ENCODE measurements at places on chromosomes 12 and 14. TPM values are rescaled to one million over a fixed set of nuclear protein-coding genes. Genes with fewer than 3 reads are reported as not detected.

DNA sequence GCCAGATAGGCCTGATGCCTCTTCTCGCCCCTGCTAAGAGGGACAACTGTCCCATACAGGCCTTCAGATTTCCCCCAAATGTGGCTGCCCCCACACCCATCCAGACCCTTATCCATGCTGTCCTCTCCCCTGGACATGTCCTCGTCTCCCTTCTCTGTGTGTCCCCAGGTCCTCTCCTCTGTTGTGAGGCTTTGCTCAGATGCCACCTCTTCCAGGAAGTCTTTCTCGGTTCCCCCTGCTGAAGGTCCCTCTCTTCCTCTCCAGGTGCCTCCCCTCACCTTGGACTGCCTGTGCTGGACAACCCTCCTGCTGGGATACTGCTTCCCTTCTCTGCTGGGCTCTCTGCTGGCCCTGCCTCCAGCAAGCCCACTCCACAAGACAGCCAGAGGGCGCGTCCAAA lies 33.7 kb downstream of the BEGAIN start:
- no peak for DNase-seq

- no peak for DNase-seq
Measured at GRCh38 chr12:19234171-19234704, 104.7 kb downstream of the PLEKHA5 start.

- DNase-seq = no peak
Measured at GRCh38 chr14:71659159-71659558, 273.1 kb upstream of the RGS6 start.

- DNase-seq = no peak
Measured at GRCh38 chr12:125922330-125922729, 857.1 kb downstream of the AACS start.

- DNase-seq = no peak
Measured at GRCh38 chr14:78103271-78103670, 66.9 kb upstream of the NRXN3 start.

Gene GARIN6
- not detected for total RNA-seq

DNA sequence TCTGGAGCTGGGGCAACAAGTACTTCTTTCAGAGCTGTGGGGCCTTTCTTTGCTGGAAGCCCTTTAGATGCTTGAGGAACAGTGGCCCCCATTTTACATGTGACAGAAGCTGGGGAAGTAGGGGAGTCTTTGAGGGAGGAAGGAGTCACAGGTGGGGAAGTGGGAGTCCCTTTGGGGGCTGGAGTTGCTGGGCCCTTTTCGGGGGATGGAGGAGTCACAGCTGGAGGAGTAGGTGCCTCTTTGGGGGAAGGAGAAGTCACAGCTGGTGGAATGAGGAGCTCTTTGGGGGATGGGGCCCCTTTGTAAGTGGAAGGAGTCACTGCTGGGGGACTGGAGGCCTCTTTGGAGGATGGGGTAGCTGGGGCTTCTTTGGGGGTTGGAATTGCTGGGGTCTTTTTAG lies 8.6 kb downstream of the NACA start:
- DNase-seq = peak; percentile 22

Gene FOXN4
- total RNA-seq = not detected

Gene MYO1H
- total RNA-seq = not detected

DNA sequence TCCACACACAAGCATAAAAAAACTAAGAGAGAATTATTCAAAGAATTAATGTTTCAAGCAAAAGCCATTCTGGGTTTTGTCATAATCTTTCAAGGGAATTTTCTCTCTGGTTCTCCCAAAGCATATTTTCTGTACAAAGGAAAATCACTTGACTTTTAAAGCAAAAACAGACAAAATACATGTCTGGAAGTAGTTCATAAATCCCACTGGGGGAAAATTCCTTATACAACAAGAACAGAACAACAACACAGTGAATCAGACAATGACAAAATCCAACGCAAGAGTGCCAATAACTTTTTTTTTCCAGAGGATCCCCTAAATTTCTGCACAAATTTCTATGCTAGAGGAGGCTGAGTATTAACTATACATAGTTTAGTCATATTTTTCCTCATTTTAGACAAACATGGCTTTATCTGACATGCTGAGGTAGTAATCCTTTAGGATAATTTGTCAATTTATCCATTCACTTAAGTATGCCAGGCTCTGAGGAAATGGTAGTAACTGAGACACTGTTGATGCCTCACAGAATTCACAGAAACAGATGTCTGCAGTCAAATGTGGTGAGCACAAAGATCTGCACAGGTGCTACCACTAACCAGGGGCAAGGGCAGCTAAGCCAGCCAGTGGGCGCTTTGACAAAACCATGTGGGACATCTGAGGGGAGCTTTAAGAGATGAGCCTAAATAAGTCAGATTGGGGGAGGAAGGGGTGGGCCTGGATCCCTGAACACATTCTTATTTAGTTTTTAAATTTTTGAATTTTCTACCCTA lies 38.0 kb downstream of the GRIP1 start:
- no peak for DNase-seq

DNA sequence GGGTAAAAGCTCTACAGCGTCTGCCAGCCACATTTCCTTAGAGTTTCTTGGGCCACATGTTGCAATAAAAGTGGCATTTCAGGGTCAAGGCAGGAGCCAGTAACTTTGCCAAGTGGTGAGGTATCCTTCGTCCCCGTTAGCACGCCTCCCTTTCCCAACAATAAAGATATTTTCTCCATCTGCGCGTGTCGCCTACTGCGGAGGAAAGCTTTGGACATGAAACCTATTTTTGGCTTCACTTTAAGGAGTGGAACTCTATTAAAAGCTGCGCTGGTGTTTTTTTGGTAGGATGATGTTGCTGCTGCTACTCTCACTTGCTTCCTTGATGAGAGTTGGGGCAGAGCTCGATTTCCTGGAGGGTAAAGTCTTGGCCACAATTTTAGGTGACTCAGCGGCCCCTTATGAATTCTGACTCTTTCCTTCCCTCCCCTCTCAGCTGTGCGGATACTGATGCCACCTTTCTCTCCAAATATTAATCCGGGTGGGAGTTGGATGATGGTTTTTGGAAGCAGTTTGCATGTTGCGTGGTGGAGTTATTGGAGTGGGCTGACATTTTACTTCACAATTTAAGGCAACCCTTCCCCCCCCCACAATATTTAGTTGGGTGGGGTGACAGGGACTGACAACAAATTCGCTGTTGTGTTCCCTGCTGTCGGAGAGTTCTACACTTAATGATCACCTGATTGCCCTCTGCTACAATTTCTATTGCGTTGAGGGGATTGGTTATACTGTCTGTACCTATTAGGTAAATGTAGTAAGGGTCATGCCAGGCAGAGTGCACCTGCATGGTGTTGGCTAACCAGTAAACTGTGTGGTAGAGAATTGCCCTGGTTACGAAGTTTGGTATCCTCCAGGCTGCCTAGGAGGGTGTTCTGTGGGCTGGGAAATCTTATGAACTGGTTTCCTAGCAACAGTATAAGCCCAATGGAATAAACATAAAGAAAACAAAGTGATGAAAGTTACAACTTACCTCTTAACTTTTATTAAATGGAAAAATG lies 1.1 kb downstream of the CCDC91 start:
- DNase-seq = no peak

Gene DTX1
- 3.4 TPM for total RNA-seq
